ENCODE measurements at places on chromosomes 3 and 15. TPM values are rescaled to one million over a fixed set of nuclear protein-coding genes. Genes with fewer than 3 reads are reported as not detected.

Gene MON1A
- total RNA-seq = 7.5 TPM

Gene XCR1
- not detected for total RNA-seq

Gene PATL2
- 1.6 TPM for total RNA-seq

Gene ANKRD34C
- not detected for total RNA-seq

Gene SYNPR
- 17.6 TPM for total RNA-seq

DNA sequence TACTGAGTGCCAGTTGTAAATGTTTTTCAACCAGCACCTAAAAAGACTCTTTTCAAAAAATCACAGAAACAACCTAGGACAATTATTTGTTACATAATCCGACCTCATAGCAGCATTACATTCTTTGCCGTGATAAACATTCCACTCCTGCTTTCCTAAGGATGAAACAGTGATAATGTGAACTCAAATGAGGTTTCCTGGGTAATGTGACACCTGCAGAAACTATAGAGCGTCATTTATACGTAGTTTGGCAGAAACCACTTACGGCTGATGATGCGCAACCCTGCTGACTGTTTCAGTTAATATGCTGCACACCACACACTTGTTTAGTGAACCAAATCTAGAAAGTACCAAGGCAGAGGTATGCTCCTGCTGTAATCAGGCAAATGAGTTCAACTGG is 55.8 kb downstream of the SEMA6D start:
- no peak for DNase-seq
- no peak overlapping the region for H3K4me3 ChIP-seq
- no peak overlapping the region for H3K27ac ChIP-seq
- H3K27me3 ChIP-seq = no peaks in the 10 kb centered on the region
- H3K4me1 ChIP-seq = no peaks in the 10 kb centered on the region
- H3K36me3 ChIP-seq = peaks cover 9% of the 10 kb centered on the region

DNA sequence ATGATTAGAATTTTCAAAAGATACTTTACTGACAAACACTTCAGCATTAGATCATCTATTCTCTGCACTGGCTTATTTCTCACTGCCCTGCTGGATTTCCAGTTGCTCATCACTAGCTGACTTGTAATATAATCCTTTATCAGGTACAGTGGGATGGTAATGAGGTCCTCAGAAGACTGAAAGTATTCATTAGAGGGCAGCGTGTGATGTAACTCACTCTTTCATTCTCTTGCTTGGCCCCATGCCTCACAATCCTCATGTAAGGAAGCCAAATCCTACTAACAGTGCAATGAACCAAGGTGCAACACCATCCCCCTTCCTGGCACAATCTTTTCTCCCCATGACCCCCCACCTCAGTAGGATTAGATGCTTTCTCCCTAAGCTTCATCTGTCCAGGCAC is 289.9 kb downstream of the CTNNB1 start:
- no peak overlapping the region for H3K4me3 ChIP-seq
- no peaks in the 10 kb centered on the region for H3K4me1 ChIP-seq
- DNase-seq = no peak
- H3K36me3 ChIP-seq = no peaks in the 10 kb centered on the region

DNA sequence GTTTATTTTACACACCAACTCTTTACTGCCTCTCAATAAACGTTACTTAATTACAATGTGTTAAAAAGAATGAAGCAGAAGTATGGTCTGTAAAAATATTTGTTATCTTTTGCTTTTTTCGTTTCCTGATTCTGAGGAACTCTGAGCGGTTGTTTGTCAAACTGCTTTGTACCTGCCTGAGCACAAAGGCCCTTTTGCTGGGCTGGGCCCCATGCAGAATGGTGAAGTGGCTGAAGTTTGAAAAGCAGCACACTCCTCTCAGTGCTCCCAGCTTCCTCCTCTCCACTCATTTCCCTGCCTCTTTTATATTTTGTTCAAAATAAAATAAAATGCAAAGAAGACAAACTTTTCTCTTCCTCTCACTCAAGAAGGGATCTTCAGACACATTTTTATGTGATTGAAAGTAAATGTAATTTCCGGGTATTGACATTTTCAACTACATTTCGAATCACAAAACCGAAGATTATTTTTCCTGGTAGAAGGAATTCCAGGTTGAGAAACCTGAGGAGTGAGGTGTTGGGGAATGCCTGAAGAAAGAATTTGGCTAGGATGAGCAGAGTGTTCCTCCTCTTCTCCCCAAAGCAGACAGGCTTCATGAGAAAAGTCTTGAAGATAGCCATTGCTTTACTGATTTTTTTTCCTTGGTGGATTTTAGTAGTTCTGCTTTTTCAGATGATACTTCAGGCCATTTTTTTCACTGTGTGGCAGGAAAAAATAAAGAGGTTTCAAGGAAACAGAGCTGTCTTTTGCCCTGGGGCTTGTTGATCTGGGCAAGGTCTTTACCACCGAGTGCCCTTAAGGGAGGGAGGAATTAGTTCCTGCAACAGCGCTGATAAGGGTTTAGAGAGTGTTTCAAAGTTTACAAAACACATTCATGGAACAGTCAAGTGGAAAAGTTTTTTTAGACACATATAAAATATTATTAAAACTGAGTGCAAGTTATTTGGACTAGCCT is 229.8 kb downstream of the NFKBIZ start:
- H3K27me3 ChIP-seq = no peaks in the 10 kb centered on the region
- peaks cover 36% of the 10 kb centered on the region for H3K4me1 ChIP-seq
- H3K27ac ChIP-seq = no peak overlapping the region
- H3K36me3 ChIP-seq = no peaks in the 10 kb centered on the region
- no peak for DNase-seq

DNA sequence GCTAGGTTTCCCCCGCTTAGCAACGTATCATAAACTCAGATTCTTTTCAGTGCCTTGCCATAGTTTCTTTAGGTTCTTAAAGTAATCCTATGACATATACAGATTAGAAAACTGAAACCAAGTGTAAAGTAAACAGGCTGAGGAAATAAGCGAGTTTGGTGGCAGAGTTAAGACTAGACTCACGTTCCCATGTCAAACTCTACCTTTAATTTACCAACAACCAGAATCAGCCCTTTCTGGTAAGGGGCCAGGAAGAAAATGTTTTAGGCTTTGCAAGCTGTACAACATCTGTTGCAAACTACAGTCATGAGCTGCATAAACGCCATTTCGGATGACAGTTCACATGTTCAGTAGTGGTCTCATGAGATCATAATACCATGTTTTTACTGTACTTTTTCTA is 128.0 kb upstream of the PRICKLE2 start:
- no peak overlapping the region for H3K27ac ChIP-seq
- no peak for DNase-seq
- H3K36me3 ChIP-seq = no peaks in the 10 kb centered on the region
- H3K27me3 ChIP-seq = no peaks in the 10 kb centered on the region
- no peaks in the 10 kb centered on the region for H3K4me1 ChIP-seq

GRCh38 chr15:63891768-63892133 is 58.0 kb upstream of the HERC1 start:
- no peaks in the 10 kb centered on the region for H3K36me3 ChIP-seq
- no peak for DNase-seq
- no peaks in the 10 kb centered on the region for H3K27me3 ChIP-seq
- no peak overlapping the region for H3K27ac ChIP-seq

GRCh38 chr3:108202080-108202479 is 20.1 kb downstream of the IFT57 start:
- DNase-seq = no peak
- H3K27ac ChIP-seq = no peak overlapping the region
- peaks cover 4% of the 10 kb centered on the region for H3K4me1 ChIP-seq
- no peaks in the 10 kb centered on the region for H3K36me3 ChIP-seq
- H3K4me3 ChIP-seq = no peak overlapping the region

Data from A673 (cell line).